ENCODE measurements at places on chromosomes 2 and 18.
A peak's percentile ranks its signal among the peaks of the same experiment; 100 is the strongest.

- DNase-seq, result no peak
Observed at GRCh38 chr2:180374502-180375281, 367.6 kb upstream of the CWC22 start.

- no peak for DNase-seq
Observed at GRCh38 chr2:20025065-20025786, 12.8 kb upstream of the MATN3 start.

- no peak for DNase-seq
Observed at GRCh38 chr2:2901384-2902345, 476.0 kb downstream of the EIPR1 start.

DNA sequence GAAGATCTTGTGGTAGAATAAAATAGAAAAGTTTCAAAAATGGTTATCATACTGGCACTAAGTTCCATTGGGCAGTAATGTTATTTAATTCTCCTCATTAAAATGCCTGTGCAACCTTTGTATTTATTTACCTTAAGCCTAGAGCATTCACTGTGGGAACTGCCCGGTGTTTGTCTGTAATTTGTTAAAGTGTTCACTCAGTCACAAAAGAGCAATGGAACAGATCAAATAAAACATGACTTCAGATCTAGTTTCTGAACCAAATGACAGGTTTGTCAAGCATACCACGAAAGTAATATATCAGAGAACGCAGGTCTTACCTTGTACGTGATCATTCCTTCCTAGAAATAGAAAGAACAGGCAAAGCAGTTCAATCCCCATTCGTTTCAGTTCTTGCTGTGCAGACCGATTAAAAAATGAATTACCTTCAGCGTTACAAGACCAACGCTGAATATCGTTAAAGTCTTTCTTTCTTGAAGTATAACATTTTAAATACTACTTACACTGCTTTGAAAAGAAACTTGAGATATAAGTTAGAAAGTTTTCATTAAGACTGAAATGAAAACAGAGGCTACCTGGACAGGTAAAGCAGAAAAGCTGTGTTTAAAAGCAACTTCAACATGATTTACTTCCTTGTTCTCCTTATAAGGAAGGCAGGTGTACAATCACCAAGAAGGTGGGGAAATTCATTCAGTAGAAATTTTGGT, at the start of gene ITGB6:
ITGB6 (minus strand) TSS at position 590 of the 707 bp plus-strand sequence; CDS start at position 381, 209 bp downstream.
- no peak for DNase-seq

DNA sequence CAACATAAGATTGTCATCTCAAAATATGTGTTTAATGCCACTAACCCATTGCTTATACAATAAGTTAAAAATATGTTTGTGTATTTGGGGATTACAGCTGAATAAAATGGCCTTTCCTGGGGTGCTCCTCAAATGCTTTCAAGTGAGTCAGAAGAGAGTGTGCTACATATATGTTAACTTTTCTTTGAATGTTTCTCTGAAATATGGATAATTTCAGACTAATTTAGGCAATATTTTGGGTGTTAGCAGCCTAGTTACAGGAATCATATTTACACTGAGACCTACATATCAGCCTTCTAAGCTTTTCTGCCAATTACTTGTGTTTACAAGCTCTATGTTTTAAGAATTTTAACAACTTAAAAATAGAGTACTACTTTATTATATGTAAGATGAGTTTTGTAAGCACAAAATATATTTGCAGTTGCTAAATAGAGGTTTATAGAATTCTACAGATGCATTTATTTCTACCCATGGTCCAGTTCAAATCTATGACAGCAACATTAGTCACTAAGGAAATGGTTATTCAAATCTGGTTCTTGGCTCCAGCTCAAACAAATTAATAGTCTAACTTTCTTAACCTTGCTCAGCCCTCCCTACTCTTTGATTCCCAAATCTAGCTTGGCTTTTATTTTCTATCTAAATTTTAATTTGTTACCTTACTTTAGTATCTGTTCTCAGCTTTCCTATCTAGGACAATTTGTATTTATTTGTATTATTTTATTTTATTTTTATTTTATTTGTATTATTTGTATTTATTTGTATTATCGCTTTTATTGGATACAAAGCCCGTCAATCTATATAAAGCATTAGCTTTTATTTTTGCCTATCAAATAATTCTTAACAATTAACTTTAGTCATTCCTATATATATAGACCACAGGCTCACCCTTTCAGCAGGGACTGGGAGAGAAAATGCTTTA, 48.9 kb downstream of the FSIP2 start:
- DNase-seq, result no peak

DNA sequence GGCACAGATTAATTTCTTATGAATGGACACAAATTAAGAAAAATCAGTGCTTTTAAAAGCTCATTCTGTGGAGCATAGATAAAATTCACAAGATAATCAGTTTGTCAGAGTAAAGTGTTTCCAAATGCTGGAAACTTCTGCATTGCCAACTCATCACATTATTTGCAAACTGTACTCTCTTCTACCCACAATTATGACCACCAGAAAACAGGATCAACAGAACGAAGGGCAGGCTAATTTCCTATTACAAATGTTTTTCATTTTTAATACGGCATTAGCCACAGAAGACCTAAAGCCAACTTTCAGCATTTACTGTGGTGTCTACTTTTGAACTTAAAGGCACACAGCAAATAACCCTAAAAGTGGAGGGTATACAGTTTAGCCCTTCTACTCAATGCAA, 6.0 kb downstream of the IRS1 start:
- no peak for DNase-seq

DNA sequence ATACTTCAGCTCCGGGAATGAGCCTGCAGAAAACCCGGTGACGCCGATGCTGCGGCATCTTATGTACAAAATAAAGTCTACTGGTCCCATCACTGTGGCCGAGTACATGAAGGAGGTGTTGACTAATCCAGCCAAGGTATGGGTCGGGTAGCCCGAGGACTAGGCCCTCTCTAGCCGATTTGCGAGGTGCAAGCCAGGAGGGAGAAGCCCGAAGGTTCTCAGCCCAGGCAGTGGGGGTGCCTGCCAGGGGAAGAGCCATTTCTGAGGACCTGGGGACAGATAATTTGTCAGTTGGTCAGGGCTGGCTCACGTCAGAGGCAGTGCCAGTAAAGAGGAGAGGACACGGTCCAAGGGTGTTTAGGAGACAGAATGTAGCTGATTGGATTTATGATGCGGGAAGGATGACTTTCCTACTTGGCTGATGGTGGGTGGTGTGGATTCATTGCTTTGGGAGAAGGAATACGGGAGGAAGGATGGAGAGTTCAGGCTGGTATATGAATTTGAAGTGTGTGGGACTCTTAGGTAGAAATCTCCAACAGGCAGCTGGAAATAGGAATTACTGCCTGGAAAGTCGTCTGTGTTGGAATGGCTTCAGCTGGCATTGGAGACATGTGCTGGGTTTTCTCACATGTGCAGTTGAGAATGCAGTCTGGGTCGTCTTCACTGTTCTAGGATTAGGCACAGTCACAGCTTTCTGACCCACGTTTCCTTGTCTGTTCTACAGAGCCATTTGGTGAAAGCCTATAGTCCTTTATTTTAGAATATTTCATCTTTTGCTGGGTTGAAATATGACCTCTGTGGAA, 874 bp downstream of the NDUFAF7 start:
- peak; percentile 4 for DNase-seq

DNA sequence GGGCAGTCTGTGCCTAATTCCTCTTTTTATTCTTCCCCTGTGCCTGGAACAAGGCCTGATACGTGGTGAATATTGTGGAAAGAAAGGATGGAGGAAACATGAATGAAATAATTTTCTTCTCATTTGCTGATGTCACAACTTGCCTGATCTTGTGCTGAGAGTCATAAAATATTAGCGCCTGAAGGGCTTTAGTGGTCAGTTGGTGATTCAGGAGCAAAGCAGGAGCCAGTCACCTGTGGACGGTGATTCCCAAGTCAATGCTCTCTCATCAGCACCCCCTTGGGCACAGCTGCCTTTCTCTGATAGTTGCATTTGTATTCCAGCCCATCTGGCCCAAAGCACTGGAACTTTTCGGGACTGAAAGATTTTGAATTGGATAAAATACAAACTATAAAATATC, 502.6 kb upstream of the RAB12 start:
- no peak for DNase-seq

DNA sequence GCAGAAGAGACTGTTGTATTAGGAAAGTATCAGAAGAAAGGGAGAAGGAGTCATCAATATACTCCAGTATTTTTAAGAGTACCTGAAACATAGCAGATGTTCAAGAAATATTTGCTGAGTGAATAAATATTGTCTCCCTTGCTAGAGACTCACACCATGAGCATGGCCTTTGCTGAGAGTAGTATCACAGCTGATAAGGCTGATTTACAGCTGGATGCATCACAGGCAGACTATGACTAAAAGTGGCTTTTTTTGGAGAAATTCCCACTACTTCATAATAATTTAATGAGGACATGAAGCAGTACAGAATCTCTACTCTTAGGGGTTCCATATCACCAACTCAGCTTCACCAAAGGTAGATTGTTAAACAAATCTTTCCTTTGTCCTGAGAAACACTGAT, 373.3 kb downstream of the RBM43 start:
- no peak for DNase-seq

GRCh38 chr2:223815884-223816570, 21.4 kb downstream of the AP1S3 start:
- DNase-seq, result no peak

GRCh38 chr2:15460112-15460620, 101.0 kb downstream of the NBAS start:
- DNase-seq, result no peak

GRCh38 chr18:59671551-59671950, 25.7 kb downstream of the CCBE1 start:
- DNase-seq, result no peak

- no peak for DNase-seq
Observed at GRCh38 chr2:45942237-45942738, 290.8 kb downstream of the PRKCE start.

- no peak for DNase-seq
Observed at GRCh38 chr2:240305369-240305962, 130.0 kb upstream of the GPC1 start.

- no peak for DNase-seq
Observed at GRCh38 chr18:24968238-24968775, 383.7 kb downstream of the ZNF521 start.

GRCh38 chr18:12637901-12638643, 19.8 kb downstream of the SPIRE1 start:
- no peak for DNase-seq

- DNase-seq, result no peak
Observed at GRCh38 chr2:51758081-51758480, 726.1 kb upstream of the NRXN1 start.

GRCh38 chr2:53467467-53468180, 300.0 kb upstream of the CHAC2 start:
- DNase-seq, result no peak

DNA sequence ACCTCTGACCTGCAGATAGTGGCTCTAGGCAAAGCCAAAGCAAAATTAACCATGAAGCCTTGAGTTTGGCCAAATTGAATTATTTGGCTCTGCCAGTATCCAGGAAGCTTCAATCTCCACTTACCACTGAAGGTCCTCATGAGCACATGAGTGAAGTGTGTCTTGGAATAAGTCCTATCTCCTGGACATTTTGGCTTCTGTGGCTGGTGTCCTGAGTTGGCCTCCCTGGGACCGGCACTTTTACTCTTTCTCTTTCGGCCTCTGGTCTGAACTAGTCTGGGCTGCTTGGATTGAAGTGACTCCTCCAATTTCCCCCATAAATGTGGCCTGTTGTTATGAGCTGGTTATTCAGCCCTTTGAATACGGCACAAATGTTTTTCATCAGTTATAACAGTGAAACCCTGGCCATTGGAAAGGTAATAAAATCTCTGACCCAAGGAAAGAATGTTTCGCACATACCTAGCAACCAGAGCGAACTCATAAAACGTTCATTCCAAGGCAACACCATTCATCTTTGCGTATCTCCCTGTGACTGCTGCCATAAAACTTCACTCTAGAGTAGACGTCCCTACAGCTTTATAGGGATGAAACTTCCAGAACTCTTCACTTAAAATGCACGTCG, 216.4 kb downstream of the LPIN1 start:
- no peak for DNase-seq

GRCh38 chr2:22694300-22694699, 690.7 kb upstream of the KLHL29 start:
- no peak for DNase-seq

- no peak for DNase-seq
Observed at GRCh38 chr2:219687882-219688559, 60.6 kb downstream of the SLC4A3 start.

DNA sequence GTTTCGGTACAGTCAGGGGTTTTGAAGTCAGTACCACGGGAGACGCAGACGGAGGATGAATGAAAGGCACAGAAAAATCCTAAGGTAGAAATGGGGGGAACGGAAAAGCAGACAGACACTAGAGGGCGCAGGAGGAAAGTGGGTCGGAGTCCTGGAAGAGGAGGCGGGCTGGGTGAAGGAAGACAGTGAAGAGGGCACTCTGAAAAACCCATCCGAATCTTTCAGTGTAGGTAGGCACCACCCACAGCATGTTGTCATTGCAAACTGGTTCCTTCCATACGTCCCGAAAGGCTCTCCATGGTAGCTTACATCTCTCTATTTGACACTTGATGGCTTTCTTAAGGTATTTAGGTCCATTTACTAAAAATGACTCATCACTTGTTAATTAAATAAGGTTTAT, 18.5 kb upstream of the ZNF236 start:
- DNase-seq, result peak; percentile 58

DNA sequence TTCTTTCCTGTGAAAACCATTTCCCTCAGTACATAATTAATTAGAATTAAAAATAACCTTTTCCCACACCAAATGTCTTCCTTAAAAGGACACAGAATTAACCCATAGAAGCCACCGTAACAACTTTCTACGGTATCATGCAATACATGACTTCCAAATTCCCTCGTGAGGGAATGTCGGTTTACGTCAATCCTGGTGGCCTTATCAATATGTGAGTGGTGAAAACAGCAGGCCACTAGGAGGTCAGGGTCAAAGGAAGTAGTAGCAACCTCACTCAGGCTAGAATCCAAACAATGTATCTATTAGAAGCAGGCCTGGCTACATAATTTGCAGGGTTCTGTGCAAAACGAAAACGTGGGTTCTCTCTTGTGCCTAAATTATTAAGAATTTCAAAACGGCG, 112.2 kb downstream of the GAREM1 start:
- DNase-seq, result no peak
